ENCODE measurements at places on chromosomes 7 and 10.

- no peak for DNase-seq
Observed at GRCh38 chr10:96380821-96381220, 22.0 kb upstream of the OPALIN start.

DNA sequence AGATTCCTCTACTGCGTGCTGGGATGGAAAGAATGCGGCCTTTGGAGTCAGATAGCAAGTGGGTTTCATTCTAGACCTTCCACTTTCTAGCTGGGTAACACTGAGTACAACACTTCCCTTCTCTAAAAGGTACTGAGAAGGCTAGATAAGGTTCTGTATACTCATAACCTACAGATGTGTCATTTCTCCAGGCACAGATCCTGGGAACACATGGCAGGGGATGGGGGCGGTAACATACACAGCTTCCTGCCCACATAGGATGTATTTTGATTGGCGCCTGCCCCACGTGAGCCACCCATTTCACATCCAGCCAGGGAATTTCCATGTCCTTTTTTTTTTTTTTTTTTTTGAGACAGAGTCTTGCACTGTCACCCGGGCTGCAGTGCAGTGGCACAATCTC, 31.8 kb downstream of the KLRG2 start:
- DNase-seq, result no peak

- peak; percentile 75 for DNase-seq
Observed at GRCh38 chr10:68406815-68407548, at the start of gene RUFY2. Gene RUFY2 (minus strand): TSS chr10:68407277. CDS start chr10:68407189, 88 bp downstream.

DNA sequence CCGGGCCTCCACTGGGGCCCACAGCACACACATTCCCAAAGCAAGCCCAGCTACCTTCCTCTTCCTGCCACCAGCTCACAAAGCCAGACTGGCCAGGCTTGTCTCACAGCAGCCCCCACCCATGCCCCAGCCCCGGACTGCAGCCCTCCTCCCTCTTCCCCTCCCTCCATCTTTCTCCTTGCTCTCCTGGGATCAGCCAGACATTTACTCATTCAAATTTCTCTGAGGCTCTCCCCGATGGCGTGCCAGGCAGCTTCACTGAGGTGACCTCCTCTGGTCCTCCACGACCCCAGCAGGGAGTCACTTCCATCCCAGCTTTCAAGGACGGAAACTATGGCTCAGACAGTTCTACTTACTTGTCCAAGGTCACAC, 187.5 kb downstream of the GRID1 start:
- no peak for DNase-seq

- no peak for DNase-seq
Observed at GRCh38 chr10:35598379-35598778, 6.8 kb upstream of the GJD4 start.

GRCh38 chr10:22633106-22633505, 81.3 kb downstream of the PIP4K2A start:
- DNase-seq, result no peak

GRCh38 chr10:130159192-130159794, 23.1 kb downstream of the GLRX3 start:
- DNase-seq, result no peak

DNA sequence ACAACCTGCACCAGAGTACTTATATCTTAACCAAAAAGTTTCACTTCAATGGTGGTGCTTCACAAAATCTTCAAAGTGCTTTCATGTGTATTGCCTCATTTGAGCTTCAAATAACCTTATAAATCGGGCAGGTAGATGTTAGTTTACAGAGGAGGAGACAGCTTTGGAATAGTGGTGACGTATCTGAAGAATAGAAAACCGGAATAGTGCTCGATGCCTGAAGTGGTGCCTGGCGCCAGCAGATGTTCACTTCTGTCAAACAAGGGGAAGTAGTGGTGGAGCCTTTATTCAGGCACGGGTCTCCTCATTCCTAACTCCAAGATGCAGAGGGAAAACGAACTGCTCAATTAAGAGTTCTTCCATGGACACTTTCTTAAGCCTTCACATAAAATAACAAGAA, 58.1 kb downstream of the NHLRC2 start:
- no peak for DNase-seq

DNA sequence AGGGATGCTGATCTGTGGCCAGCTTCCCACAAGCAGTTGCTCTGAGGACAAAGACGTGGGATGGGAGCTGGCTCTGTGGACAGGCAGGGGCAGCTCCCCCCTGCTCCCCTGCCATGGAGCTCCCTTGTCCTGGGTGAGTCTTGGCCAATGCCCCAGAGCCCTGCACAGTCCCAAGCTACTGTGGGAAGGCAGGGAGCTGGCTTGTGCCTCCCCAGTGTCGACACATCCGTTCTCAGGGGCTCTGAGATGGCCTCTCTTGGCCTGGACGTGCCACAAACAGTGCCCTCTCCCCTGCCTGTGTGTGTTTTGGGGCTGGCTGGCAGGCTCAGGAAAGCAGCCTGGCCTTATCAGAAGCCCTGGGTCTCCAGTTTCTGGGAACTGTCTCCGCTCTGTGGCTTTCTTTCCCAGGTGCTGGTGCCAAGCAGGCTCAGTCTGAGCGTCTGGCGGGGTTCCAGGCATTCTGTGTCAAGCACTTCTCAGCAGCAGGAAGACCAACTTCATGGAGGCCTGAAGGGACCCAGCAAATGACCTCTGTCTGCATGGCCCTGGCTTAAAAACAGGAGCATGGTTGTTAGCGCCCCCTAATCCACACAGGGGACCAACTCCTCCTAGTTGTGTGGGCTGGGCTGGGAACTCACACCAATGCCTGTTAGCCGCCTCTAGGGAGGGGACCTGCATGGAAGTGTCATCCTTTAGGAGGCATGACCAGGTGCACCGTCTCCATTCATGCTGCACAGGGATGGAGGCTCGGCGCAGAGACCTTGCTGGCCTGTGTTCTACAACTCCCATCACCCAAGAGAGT, 375.2 kb downstream of the RPS24 start:
- no peak for DNase-seq

DNA sequence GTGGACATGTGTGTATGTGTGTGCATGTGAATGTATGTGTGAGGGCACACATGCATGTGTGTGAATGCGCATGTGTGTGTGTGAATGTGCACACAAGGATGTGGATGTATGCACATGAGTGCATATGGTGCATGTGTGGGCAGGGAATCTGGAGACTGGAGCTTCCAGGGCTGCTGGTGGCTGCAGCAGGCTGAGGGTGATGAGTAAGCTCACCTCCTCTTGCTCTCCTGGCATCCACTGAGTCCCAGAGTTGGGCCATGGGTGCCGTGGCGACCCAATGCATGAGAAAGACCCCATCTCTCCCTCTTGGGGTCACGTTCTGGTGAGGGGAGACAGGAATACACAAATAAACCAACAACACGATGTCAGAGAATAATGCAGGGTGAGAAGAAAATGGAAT, 33.3 kb upstream of the COL13A1 start:
- DNase-seq, result no peak

DNA sequence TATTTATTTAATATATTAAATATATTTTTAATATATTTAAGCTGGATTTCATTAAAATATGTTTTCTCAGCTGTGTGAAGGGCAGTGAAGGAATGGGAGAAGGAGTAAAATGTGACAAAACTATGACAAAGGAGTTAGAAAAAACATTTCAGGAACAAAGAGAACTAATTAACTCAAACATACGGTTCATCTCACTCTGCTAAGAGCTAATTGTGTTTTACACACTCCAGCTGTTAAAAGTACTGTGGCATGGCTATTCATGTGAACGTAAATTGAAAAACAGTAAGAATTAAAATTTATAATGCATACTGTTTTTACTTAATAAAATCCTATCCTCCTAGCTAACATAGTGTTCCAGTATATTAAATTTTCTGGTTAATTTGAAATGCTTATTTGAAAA, 262.5 kb upstream of the GNAI1 start:
- DNase-seq, result no peak

GRCh38 chr7:124643311-124643811, 122.2 kb downstream of the GPR37 start:
- DNase-seq, result peak; percentile 3

GRCh38 chr7:38822549-38822948, 86.4 kb downstream of the VPS41 start:
- DNase-seq, result no peak

- no peak for DNase-seq
Observed at GRCh38 chr7:1638215-1638661, 31.8 kb upstream of the ELFN1 start.

DNA sequence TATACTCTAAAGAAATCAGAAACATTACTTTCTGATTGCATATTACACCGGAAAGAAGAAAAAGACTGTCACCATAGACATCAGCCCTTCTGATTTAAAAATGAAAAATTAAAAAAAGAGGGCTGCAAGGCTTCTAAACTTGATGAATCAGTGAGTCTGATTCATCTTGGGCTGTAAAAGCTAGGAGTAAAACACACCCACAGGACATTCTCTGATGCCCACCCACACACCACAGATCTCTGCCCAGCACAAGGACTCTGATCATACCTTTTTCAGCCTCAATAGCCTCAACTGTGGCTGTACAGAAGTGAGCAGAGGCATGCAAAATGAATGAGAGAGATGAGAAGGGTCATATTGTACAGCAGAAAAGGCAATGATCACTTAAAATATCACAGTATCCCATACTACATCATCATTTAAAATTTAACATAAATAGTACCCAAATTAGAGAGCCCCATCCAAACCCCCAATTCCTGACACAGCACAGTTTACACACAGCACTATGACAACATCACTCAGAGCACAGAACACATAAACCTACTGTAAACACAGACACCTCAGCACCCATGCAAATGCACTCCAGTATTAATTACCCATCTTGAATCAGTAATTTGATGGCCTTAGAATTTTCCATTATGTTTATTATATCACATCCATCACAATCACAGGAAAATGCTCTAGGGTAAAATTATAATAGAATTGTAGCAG, 6.4 kb upstream of the MSS51 start:
- DNase-seq, result peak; percentile 30

DNA sequence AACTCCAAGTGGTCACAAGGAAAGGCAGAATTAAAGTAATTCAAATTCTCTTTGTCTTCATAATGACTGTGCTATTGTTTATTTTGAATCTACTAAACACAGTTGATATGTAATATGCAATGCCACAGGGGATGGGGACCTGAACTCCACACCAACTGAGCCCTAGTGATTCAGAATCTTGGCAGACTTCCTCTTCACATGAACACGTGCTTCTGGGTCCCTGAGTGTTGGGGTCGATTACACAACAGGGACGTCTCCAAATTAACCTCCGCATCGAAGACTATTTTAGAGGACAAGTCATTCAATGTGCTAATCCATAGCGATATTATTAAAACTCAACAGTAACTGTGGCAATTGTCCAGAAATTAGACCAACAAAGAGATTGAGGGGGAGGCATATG, 95.3 kb upstream of the CARD11 start:
- DNase-seq, result no peak

DNA sequence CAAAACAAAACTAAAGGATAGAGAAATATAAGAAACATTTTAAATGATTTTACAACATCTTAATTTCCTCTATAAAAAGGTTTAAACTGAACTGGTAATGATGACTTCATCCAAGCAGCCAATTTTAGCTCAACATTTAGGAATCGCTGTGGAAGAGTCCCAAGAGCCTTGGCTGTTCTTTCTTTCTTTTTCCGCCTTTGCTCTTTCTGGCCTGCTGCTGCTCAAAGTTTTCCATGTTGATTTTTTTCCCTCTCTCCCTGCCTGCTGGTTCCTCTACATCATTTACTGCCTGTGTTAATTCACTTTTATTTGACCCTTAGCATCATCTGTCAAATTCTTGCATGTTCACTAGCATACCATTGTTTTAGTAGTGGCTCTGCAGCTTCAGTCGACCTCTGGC, 146.9 kb downstream of the EVX1 start:
- no peak for DNase-seq

Data from mesenchymal stem cell (in vitro differentiated cells and primary cell).